ENCODE measurements at places on chromosomes 1 and 21.

- no peak for DNase-seq
Observed at GRCh38 chr1:95733671-95734070, 499.7 kb downstream of the RWDD3 start.

GRCh38 chr1:114097109-114097508 lies 56.6 kb downstream of the SYT6 start:
- DNase-seq = no peak

DNA sequence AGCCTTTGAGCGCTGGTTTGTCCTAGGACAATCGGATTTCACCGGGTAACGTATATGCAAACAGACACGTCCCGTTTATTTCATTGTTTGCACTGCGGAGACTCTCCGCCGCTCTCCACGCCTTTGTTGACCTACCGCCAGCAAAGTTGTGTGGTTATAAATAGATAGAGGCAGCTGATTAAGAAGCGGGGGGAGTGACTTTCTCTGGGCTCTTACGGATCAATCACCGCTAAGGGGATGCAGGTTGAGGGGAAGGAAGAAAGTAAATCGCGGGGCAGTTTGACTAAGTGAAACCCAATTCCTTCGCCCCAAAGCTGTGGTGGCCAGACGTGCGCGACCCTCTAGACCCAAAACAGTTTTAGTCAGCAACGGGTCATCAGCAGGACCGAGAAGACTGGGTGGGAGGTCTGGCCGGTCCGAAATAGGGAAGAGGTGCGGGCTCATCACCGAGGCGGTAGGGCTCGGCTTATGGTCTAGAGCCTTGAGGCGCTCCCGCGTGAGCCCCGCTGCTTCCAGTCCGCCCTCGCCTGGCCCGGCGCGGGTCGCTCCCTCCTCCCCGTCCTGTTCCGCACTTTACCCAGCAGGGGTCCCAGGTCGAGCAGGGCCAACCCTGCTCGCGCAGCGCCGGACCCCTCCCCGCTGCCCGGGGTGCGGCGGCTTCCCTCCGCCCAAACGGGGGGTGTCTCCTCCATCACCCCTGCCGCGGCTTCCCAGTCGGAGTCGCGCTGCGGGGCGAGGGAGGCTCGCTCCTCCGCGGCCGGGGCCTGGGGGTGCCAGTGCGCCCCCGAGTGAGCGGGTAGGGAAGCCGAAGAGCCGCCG lies 120.8 kb upstream of the RRP15 start:
- DNase-seq = no peak

DNA sequence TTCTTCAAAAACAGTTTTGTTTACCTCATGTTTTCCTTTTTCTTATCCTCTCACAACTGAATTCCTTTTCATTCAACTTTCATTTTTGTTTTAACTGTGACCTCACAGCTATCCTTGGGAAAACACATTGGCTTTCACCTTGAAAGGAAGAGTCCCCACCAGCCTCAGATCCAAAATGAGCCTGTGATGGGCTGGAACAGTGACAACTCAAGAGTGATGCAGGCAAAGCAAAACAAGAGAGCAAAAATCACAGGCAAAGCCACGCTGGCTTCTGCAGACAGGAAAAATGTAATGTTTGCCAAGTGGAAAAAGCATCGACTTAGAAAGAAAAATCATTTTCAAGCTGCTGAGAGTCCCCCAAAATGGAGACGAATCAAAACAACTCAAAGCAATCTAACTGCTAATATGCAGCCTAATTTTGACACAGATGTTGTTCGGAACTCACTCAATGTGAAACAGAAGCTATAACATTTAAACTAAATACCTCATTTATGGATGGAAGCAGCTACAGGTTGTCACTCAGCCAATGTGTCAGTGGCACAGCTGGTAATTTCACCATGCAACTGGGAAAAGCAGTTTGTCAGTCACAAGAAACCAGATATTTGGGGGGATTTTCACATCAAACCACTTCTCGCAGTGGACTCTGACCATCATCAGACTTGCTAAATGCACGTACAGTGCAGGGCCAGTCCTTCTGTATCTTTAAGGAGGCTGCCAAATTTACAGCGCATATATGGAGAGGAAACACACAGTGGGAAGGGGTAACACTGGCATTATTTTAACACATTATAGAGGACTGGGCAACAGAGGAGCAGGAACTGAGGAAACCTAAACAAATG lies 50.7 kb downstream of the ALG14 start:
- DNase-seq = no peak

DNA sequence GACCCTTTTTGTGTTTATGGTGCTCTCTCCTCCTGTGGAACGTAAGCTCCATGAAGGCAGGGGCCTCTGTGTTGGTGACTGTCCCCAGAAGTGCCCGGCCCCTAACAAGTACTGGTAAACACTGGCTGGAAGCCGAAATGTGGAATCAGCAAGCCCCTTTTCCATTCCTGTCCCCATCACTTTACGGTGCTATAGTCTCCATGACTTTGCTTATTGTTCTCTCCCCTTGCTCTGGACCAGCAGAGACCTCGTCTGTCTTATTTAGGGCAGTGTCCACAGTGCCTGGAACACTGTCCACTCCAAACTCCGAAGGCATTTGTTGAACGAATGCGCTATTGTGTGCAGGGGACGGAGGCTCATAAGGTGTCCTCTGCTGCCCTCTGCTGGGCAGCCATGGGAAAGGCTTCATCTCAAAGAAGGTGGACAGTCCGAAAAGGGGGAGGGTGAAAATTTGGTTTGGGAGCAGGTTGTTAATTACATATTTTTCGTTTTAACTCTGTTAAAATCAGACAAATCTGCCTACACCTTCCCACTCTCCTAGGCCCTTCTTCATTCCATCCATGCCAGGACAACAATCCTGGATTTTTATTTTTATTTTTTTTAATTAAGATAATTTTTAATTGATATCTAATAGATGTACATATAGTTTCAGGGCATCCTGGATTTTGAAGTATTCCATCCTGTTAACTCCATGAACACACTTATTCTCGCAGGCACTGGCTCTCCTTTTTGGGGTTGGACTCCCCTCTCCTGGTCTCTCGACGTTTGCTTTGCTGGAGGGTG lies 115.6 kb downstream of the PGBD5 start:
- peak; percentile 74 for DNase-seq

DNA sequence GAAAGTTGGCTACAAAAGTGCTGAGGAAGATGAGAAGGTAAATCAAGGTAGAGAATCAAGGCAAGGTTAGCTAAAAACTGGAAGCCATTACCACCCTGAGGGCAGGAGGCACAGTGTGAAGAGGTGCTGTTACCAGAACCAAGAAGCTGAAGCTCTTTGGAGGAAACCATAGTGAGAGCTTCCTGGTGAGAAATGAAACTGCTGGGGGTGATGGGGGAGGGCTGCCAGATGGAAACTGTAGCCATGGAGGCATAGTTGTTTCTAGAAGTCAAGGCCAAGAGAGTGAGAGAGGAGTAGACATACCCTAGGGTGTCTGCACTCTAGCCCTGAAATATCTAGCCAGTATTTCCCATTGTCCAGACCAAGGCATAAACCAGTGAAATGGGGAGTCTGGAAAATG lies 28.7 kb downstream of the IFI44 start:
- DNase-seq = no peak

DNA sequence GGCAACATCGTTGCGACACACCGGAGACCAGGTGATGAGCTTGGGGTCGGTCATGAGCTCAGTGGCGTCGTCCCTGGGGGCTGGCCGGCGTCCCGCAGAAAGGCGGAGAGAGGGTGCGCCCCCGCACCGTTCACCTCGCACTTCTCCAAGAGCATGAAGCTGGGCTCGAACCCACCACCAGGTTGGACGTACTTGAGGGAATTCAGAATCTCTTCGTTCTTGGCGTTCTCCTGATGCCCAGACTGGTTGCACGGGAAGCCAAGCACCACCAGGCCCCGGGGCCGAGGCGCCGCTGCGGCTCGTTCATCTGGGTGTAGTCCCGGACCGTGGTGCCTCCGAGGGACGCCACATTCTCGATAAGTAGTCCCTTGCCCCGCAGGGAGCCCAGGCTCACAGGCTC lies 176.6 kb upstream of the ADAMTS5 start:
- no peak for DNase-seq

DNA sequence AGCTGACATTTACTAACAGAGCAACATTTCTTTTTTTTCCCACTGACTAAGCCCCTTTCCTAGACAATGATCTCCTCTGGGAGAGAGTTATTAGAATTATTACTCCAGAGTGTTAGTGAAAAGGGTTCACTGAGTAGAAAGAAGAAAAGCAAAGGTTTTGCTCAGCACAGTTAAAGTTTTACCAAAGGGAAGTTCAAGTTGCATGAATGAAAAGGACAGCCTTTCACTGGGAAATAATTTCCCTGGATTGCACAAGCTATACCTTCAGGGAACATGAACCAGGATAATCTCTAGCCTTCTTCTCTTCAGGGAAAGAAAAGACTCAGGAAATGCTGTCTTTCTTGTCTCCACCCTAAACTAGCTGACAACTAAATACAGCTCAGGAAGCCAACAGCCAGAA lies 71.4 kb upstream of the ESRRG start:
- no peak for DNase-seq

DNA sequence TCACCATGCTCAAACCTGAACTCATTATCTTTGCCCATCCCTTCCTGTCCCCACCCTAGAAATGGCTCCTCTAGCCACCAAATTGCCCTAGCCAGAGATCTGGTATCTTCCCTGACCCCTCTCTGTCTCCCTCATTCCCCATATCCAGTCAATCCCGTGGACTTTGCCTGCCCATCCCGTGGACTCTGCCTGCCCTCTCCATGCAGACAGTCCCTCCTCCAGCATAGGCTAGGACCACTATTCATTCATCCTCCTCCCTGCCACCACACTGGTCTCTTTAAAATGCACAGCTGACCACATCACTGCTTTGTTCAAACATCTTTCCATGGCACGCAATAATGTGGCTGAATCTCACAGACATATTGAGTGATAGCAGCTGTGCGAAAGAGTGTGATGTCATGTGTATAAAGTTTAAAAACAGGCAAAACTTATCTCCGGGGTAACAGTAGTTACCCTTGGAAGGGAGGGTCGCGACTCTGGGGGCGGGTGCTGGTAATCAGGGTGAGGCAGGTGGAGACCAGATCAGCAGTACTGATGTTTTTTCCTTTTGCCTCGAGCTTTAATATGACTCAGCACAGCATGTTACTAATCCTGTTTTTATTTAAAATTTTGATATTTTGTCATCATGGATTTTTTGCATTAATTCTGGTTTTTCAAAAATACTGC lies 4.8 kb upstream of the SLC2A1 start:
- DNase-seq = no peak

DNA sequence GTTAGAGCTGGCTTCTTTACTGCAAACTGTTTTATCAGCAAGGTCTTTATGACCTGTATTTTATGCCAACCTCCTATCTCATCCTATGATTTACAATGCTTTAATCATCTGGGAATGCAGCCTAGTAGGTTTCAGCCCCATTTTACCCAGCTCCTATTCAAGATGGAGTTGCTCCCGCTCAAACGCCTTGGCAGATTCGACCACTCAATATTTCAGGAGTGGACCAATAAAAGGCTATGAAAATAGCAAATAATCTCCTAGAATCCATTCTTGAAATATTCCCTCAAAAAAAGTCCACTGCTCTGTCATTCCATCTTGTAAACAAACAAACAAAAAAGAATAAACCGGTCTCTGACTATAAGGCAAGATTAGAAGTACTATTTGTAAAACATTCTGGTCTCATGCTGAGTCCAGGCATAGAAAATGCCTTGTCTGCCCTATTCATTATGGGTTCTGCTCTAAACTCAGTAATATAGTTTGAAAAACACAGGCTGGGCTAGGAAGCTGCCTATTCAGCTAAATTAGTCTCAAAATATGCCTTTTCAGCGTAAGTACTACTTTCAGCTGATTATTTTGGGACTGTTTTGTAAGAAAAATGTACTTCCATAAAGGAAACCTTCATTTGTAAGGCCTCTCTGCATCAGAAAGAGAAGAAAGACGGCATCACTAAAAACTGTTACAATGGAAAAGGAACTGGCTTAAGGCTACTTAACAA lies 53.0 kb downstream of the TBX19 start:
- no peak for DNase-seq
